ENCODE measurements at places on chromosomes 11 and 22. TPM values are rescaled to one million over a fixed set of nuclear protein-coding genes. Genes with fewer than 3 reads are reported as not detected.

The SMC1B gene
- not detected for total RNA-seq

The DYNC2H1 gene
- total RNA-seq, result 1.2 TPM

- no peak for DNase-seq
Measured at GRCh38 chr11:85989746-85990145, 79.1 kb downstream of the PICALM start.

- DNase-seq, result peak; percentile 49
Measured at GRCh38 chr22:44273175-44273574, 39.6 kb downstream of the SHISAL1 start.

The MMP7 gene
- total RNA-seq, result not detected

The SCN4B gene
- not detected for total RNA-seq

The MRPL21 gene
- 121 TPM for total RNA-seq

The ADAMTS8 gene
- total RNA-seq, result not detected

The KCNQ1 gene
- total RNA-seq, result not detected

The ADORA2A gene
- total RNA-seq, result 86.7 TPM

Data from Karpas-422 (cell line).